WERI-Rb-1 (cell line): ENCODE measurements at places on chromosomes 16 and 17.
A peak's percentile ranks its signal among the peaks of the same experiment; 100 is the strongest.

GRCh38 chr16:81477697-81478693 is 33.4 kb downstream of the CMIP start:
- DNase-seq: no peak

DNA sequence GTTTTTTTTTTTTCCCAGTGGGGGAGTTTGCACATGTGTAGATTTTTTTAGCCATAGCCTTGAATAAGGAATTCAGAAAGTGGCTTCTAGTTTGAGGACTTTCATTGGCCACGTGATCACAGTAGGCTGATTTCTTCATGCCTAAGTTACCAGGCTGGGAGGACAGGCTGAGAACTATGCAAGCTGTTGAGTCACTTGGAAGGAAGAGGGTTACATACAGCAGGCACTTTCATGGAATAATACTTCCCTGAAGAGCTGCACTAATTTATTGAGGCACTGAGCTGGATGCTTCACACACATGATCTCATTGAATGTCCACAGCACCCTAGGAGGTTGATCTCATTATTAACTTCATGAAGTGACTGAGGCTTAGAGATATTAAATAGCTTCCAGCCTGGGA is 22.8 kb downstream of the PRKCB start:
- no peak for DNase-seq

- DNase-seq: no peak
Observed at GRCh38 chr17:80845863-80846671, 145.6 kb upstream of the CHMP6 start.

- DNase-seq: no peak
Observed at GRCh38 chr16:88924834-88925539, 52.0 kb downstream of the CBFA2T3 start.

DNA sequence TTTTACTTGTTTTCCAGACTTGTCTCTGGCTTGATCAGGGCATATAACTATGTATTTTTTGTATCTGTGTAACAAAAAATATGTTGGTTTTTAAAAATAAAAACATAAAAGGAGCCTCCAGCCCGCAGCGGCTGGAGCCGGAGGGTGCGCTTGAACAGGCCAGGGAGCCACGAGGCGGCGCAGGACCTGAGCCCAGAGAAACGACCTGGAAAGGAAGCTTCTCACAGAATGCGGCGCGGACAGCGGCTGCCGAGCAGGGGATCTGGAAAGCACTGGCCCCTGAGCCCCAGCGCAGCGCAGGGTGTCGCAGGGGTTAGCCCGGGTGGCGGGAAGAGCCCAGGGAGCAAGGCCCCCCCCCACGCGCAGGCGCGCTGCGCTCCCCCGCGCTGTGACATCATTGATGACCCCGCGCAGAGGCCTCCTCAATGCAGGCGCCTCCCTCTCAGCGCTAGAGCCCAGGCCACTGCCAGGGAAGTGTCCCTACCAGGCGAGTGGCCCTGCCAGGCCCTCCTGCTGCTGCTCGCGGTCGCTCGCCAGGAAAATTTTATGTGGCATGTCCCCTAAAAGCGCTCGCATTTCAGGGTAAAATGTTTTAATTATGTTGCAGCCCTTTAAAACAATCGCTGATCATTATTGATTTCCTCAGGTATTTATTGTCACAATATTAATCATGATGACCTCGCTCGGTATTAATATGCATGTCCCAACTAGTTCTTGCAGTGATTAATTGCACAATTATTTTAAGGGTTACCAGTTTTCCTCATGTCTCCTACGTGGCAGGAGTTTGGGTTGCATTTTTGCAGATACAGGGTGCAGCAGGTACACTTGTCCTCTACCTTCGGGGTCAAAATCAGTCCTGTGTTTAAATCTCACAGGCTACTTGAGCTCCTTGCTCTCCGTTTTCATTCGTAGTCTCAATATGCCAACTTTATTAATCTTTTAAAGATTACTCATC is 134.2 kb downstream of the USP22 start:
- DNase-seq: peak; percentile 91

DNA sequence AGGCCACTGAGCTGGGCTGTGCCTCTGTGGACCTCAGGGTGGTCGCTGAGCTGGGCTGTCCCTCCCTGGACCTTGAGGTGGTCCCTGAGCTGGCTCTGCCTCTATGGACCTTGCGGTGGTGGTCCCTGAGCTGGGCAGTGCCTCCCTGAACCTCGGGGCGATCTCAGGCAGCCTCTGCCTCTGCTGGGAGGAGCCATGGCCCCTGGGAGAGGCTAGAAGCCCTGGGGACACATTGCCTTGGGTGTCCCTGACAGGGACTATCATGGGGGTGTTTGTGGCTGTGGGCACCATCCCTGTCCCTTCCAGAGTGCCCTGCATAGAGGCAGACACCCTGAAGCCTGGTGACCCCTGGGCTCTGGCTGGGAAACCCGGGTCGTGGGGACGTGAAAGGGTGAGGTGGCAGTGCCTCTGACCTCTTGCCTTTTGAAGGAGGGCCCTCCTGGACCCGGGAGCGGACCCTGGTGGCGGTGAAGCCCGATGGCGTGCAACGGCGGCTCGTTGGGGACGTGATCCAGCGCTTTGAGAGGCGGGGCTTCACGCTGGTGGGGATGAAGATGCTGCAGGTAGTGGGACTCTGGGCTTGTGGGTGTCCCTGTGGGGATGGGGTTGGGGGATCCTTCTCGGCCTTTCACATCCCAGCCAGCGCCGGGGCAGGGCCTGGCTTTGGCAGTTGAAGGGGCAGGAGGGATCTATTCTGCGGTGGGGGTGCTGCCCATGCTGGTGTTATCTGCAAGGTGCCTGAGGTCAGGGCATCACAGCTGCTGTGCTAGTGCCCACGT is 1.8 kb downstream of the NME4 start:
- no peak for DNase-seq

DNA sequence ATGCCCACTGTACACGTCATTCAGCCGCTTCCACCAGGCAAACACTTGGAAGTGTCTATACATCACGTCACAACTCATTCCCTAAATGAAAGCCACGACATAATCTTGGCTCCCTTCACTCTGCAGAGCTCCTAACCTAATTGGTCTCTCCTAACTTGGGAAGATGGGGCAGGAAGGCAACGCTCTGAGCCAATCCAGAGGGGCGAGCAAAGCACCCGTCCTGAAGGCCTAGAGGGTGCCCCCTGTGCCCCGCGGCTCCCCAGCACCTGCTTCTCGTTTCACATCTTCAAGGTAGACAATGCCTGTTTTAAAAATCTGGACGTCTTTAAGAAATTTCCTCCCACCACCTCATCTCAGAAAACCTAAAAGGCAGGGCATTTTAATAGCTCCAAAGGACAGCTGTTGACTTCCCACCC is 1.0 kb downstream of the CSNK2A2 start:
- DNase-seq: no peak

DNA sequence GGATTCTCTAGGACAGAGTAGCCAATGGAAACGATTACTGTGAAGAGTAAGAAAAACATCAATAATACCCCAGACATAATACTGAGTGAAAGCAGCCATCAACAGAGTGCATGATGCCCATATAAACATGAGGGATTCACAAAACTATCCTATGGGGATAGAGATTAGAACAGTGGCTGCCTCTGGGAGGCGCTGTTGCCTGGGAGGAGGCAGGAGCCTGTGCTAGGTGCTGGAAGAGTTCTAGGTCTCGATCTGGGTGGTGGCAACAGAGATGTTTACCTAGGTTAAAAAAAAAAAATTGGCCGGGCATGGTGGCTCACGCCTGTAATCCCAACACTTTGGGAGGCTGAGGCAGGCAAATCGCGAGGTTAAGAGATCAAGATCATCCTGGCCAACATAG is 7.9 kb downstream of the FA2H start:
- no peak for DNase-seq

GRCh38 chr17:21132428-21132827 is 5.7 kb downstream of the DHRS7B start:
- DNase-seq: no peak

DNA sequence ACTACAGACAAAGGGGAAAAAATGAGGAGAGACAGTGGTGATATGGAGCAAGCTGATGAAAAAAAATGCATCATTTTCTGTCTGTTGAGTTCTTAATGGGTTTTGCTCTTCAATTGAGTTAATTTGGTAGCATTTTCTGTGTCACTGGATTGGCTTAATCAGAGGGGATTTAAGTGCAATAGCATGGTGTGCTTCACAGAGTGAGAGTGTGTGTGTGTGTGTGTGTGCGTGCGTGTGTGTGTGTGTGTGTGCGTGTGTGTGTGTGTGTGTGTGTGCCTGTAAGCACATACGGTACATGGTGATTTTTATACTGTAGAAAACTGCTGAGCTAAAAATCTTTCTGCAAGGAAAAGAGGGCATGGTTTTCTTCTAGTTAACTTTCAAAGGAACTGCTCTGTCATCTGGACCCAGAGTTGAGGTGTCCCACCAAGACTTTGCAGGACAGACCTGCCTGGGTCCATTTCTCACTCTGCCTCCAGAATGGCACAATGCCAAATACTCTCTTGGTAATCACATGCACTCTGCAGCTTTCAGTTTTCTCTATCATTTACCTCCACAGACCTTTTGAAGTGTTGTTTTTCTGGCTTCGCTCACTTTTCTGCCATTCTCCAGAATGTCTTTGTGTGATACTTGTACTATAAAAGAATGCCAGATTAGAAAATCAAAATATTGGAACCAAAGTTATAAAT is 952.6 kb upstream of the SOX9 start:
- DNase-seq: no peak

GRCh38 chr17:60095381-60095780 is 16.7 kb upstream of the HEATR6 start:
- DNase-seq: no peak

GRCh38 chr17:76174037-76174436 is 33.0 kb upstream of the FOXJ1 start:
- no peak for DNase-seq

DNA sequence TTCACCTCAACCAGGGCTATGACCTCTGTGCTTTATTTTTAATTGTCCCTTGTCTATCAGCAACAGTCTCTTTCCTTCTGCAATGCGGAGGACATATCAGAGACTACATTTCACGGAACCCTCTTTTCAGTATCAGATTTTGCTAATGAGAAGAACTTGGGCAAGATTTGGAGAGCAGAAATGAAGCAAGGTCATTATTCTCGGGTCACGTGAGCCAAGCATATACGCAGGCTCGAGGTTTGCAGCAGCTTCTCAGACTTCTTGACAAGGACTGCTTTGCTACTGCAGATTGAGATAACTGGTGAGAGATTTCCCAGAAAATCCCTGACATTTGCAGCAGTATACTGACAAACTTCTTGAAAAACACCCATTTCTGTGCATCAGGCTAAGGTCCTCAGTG is 30.4 kb downstream of the ABCA10 start:
- DNase-seq: no peak

DNA sequence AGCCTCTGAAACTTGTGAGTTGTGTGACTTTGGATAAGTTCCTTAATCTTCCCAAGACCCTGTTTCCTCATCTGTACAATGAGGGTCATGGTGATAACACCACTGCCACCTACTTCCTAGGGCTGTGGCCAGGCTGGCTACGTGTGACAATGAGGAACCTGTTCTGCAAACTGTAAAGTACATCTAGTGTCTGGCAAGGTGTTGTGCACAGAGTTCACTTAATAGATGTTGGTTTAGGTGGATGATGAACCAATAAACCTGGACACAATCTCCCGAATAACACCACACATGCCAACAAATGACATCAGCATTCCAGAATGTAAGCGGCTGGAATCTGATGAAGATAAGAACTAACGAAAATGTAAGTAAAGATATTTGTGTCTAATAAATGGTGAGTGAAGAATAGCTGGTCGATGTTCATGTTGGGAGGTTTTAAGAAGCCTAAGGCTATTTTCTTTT is 82.3 kb downstream of the MARCHF10 start:
- DNase-seq: no peak

DNA sequence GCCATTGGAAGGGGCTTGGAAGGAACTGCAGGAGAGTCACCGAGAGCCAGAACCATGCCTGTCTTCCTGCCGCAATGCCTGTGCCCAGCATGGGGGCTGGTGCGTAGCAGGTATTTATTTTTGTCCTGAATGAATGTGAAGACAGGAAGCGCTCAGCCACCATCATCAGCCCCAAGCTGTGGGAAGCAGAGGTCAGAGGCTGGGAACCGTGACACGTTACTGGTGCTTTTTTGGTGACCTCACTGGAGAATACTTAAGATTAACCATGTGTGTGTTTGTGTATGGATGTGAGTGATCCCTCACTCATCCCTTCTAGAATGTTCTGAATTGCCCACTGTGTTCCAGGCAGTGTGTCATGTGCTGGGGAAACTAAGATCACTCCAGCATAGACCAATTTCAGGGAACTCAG is 343.8 kb downstream of the SNX29 start:
- no peak for DNase-seq

DNA sequence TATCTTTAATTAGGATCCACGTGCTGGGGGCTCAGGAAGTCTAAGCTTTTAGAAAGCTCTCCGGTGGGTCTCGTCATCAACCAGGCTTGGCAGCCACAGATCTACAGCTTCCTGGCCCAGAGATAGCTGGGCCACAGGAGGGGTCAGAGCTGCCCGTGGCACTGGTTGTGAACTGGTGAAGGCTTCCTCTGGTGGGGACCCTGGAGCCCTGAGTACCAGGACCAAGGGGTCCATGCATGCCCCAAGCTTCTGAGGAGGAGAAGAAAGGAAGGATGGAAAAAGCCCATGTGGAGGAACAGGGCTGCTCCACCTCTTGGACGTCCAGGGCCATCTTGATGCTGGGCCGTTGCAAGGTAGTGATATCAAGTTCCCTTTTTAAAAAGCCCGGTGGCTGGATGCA is 13.3 kb downstream of the RMI2 start:
- DNase-seq: no peak

DNA sequence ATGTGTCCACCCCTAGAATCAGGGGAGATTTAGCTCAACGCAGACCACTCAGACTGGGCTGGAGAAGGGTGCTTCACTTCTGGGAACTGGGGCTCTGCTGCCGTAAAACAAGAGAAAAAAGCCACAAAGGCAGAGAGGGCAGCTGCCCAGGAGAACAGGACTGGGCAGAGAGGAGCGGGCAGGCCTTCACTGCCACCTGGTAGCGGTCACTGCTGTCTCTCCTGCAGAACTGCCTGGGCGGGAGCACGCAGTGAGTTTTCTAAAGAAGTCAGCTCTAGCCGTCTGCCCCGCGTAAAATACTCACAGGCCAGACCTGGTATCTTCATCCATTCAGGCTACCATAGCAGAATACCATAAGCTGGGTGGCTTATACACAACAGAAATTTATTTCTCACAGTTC is 103.8 kb downstream of the AMFR start:
- DNase-seq: no peak

- no peak for DNase-seq
Observed at GRCh38 chr17:14712611-14713021, 411.7 kb downstream of the HS3ST3B1 start.

DNA sequence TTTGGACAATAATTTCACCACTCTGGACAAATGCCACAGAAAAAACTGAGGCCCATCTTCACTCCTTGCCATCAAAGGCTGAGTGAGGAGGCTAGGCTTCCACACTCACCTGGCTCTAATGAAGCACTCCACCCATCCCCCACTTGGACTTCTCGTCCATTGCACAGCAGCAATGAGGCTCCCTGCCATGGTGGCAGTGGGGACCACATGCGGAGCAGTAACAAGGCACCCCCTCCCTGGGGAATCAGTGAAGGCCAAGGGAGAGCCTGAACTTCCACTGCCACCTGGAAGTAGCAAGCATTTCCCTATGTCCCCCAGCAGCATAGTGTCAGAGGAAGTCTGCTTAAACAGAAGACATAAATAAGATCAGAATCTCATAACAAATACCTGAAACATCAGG is 2.0 kb upstream of the GOSR1 start:
- no peak for DNase-seq
